Kidney capillary endothelial cell (primary cell): ENCODE measurements at places on chromosomes 2 and 18.

DNA sequence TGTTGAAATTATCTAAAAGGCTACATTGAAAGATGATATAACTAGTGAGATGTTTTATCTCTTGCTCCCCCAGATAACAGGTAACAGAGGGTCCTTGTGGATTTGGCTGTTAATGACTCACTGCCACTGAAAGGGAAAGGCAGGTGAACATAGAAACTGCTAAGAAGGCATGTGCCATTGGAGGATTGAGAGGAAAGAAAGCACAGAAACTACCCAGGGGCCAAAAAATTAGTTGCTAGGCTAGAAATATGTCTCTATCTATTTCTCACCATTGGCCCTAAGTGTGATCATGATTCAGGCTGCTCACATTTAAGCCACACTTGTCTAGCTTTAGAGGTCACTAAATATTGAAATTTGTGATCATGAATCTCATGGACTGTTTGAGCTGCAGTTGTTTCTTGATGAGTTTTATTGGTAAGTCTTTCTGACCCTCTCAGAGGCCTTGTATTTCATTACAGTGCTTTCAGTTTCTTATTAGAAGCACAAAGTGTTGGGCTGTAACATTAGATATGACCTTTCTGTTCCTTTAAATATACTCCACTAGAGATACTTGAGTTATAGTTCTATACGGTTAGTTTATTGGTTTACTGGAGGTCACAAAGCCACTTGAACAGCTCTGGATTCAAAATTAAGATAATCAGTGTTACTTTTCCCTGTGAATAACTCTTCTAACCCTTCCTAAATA is 26.2 kb downstream of the NAB1 start:
- DNase-seq = no peak

GRCh38 chr18:62957885-62958472 is 242.6 kb downstream of the PHLPP1 start:
- DNase-seq = peak; percentile 35

GRCh38 chr2:5562426-5562825 is 129.8 kb upstream of the SOX11 start:
- DNase-seq = no peak

GRCh38 chr2:221285148-221285547 is 287.0 kb downstream of the EPHA4 start:
- DNase-seq = no peak

GRCh38 chr2:127377262-127377661 is 10.5 kb downstream of the MAP3K2 start:
- no peak for DNase-seq

GRCh38 chr2:119707117-119708087 is 28.4 kb downstream of the TMEM177 start:
- DNase-seq = no peak

- DNase-seq = no peak
Measured at GRCh38 chr2:42085706-42086487, 38.1 kb downstream of the PKDCC start.

DNA sequence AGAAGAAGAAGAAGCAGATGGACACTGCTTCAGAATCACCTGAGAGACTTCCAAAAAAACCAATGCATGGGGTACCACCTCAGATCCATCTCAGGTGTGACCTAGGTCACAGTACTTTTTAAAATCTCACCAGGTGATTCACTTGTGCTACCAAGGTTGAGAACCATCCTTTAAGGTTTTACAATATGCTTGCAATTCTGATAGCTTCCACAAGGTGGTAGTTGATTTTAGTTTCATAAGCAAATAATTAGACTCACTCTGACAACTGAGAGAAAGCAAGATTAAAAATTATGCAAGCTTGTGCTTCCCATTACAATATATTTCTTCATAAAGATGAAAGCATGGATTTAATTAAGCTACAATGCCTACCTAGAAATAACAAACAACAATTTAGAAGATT is 355.1 kb downstream of the EN1 start:
- DNase-seq = no peak

GRCh38 chr2:26597197-26597596 is 44.0 kb downstream of the CIB4 start:
- DNase-seq = peak; percentile 51

DNA sequence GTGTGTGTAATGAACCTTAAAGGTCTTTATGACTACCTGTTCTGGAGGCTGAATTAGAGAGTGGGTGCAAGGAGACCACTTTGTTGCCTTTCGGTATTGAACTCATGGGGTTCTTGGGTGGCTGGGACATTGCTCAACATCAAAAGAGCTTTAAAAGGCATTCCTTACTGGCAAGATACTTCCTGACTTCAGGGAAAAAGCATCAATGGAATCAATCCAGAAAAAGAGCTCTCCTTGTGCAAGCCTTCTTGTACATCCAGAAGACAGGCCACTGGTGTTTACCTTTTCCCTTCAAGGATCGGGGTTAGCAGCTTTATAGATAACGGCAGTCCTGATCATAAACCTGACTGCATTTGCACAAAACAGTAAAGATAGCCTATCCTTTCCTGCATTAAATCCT is 9.5 kb downstream of the PNO1 start:
- DNase-seq = no peak

GRCh38 chr18:11745521-11745920 is 56.5 kb downstream of the GNAL start:
- no peak for DNase-seq

DNA sequence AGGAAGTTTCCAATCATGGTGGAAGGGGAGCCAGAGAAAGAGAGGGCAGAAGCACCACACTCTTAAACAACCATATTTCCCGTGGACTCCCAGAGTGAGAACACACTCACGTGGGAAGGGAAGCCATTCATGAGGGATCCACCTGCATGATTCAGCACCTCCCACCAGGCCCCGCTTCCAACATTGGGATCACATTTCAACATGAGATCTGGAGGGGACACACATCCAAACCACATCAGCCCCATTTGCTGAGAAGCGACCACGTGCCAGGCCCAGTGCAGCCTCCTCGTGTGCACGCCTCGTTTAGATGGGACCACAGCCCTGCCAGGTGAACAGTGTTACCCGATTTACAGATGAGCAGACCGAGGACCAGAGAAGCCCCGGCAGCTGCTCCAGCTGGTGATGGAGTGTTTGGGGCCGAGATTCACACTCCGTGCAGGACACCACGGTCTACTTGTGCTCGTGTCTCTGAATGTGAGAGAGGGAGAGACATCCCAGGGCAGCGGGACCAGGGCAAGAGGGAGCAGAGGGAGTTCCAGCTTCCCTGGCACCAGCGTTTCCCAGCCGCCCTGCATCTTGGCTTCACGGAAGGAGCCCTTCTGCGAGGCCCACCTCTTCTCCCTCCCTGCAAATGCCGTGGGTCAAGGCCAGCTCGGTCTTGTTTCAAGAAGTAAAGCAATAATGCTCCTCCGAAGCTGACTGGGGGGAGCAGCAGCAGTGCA is 76.9 kb upstream of the ODC1 start:
- DNase-seq = no peak

GRCh38 chr2:172926785-172927640 is 148.6 kb upstream of the MAP3K20 start:
- DNase-seq = no peak

- no peak for DNase-seq
Measured at GRCh38 chr2:195121341-195121740, 535.7 kb upstream of the SLC39A10 start.

DNA sequence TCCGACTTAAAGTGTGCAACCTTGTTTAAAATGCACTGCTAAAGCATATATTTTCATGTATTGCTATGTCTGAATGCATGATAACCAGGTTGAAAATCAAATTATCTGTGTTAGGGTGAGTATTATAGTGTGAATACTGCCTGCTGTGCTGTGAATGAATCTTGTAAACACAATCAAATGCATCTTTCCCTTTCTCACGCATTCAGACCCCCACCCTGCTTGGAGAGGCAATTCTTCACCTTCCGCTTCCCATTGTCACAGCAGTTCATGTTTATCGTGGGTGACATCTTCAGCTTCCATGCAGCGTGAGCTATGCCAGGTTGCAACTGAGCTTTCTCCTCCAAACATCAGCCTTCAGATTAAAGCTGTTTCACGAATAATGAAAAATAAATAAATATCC is 418.0 kb downstream of the MEIS1 start:
- DNase-seq = no peak

GRCh38 chr2:168458139-168458538 is 2.1 kb downstream of the CERS6 start:
- DNase-seq = no peak

DNA sequence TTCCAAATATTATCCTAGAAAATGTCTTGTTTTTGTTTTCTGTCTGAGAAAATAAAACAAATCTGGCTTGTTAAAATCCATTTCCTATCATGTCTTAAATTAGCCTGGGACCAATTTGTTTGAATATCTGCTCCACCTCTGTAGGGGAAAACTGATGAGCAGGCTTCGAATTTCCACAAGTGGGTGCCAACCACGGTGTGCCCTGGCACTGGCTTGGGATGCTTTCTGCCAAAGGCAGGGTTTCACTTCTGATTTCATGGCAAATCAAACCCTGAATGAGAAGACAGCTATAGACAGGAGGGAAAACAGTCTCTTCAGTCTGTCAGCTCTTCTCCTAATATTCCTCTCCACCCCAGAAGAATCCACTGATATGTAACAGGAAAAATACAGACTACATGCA is 33.7 kb upstream of the STAT4 start:
- no peak for DNase-seq

DNA sequence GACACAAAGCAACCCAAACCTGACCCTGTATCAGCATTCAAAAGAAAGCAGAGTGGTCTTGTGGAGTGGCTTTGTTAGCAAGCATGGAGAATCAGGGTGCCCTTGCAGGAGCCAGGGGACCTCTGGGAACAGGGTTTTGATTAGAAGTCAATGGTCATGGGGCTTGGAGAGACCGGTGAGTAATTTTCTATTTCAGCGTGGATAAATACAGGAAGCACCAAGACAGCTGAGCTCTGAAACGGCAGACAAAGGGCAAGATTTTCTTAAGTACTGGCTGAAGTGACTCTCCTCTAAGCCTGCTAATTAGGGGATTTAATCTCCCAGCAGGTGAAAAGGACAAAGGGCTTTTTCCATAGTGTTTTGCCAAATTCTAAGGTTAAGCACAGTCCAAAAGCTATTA is 78.0 kb upstream of the GAREM1 start:
- DNase-seq = no peak

DNA sequence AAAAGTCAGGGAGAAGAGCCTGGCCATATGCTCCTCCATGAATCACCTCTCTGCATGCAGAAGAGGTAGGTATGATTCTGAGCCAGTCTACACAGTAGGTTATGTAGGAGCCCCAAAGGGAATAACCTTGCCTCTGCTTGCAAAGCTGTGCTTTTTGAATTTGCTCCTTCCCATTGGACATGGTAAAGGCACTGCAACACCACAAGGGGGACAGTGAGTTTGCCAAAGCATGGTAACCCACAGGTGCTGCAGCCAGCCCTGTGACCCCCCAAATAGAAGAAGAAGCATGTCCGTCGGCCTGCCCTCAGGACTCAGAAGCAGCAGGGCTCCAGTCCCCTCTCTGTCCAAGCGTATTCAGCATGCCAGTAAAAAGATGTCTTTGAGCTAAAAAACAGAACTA is 51.0 kb upstream of the BCL2L11 start:
- DNase-seq = no peak

DNA sequence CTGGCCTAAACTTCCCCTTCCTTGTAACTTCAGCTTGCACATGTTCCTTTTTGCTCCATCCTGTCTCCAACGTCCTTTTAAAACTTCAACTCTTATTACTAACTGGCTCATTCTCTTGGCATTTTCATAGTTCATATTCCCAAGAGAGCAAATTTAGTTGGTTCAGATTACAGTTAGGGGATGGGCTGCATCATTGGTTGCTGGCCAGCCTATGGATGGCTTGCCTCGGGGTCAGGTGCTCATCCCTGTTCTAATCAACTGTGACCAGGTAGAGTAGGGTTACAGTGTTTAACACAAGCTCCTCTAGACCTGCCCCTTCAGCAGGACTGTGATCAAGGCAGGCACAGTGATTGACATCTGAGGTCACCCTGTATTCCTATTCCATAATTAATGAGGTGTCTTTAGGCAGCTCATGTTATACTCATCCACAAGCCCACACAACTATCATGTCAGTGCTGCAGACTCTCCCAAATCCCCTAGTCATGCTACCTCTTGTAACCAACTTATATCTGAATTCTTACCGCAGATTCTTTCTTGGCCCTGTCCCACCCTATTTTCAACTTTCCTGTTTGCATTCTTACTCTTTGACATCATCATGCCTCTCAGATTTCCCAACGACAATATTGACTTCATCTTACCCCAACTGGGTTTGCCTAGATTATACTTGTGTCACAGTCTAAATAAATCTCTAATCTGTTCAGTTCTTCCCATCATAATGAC is 293.3 kb downstream of the MTX2 start:
- DNase-seq = no peak

- no peak for DNase-seq
Measured at GRCh38 chr2:25089605-25090315, 47.9 kb downstream of the EFR3B start.

DNA sequence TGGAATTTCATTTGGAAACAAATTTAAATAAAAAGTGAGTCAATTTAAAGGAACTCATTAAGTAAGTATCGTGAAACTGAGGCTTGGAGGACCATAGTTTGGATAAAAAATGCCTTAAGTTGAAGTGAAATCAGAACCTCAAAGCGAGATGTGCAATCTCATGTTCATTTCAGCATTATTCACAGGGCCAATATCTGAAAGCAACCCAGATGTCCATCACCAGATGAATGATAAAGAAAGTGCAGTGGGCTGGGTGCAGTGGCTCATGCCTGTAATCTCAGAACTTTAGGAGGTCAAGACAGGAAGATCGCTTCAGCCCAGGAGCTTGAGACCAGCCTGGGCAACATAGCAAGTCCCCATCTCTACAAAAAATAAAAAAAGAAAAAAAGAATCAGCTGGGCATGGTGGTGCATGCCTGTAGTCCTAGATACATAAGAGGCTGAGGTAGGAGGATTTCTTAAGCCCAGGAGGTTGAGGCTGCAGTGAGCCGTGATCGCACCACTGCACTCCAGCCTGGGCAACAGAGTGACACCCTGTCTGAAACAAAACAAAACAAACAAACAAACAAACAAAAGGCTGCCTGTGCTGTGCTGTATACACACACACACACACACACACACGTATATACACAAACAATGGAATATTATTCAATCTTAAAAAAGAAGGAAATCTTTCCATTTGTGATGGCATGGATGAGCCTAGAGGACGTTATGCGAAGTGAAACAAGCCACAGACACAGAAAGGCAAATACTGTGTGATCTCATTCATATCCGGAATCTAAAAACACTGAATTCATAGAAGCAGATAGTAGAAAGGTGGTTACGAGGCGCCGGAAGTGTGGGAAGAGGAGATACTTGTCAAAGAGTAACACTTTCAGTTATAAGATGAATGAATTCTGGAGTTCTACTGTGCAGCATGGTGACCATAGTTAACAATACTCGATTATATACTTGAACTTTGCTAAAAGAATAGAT is 14.5 kb downstream of the SH3RF3 start:
- DNase-seq = no peak
